ENCODE measurements at places on chromosomes 3 and 15.

DNA sequence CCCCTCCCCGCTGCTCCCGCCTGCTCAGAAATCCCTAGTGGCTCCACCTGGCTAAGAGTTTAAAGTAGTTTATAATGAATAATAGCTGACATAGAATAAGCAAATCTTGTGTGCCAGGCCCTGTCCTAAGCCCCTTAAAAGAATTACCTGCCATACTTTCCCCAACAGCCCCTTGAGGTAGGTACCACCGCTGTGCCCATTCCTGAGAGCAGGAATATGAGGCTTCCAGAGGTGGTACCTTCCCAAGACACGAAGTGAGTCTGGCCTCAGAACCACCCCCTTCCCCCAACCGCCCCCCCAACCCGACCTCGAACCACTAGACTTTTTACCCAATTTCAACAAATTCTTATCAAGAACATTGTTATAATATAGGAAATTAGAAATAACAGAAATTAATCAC lies 1.2 kb downstream of the ABHD6 start:
- no peak for DNase-seq

DNA sequence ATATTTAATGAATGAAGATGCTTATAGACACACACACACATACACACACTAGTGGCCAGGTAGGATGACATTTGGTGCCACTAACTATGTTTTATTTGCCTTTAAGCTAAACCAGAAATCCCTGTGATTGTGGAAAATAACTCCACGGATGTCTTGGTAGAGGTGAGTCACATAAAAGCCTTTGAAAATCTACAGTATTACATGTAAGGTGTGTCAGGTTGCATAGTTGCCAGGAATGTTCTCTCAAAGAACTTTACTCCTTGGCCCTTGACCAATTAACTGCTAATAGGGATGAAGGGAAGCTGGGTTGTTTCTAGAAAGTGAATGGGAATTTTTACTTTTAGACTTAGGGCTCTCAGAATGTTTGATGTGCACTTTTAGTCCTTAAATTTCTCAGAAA lies 9.9 kb downstream of the ZBED2 start:
- no peak for DNase-seq

- DNase-seq: no peak
These were observed 23.8 kb upstream of the GOLGA6C start for GRCh38 chr15:75234191-75234810.

GRCh38 chr15:92586383-92586942 lies 69.1 kb downstream of the FAM174B start:
- DNase-seq: no peak

GRCh38 chr3:102074946-102075345 lies 225.6 kb downstream of the NFKBIZ start:
- no peak for DNase-seq

- DNase-seq: no peak
These were observed 27.5 kb downstream of the GRAMD2A start for GRCh38 chr15:72169921-72170611.

DNA sequence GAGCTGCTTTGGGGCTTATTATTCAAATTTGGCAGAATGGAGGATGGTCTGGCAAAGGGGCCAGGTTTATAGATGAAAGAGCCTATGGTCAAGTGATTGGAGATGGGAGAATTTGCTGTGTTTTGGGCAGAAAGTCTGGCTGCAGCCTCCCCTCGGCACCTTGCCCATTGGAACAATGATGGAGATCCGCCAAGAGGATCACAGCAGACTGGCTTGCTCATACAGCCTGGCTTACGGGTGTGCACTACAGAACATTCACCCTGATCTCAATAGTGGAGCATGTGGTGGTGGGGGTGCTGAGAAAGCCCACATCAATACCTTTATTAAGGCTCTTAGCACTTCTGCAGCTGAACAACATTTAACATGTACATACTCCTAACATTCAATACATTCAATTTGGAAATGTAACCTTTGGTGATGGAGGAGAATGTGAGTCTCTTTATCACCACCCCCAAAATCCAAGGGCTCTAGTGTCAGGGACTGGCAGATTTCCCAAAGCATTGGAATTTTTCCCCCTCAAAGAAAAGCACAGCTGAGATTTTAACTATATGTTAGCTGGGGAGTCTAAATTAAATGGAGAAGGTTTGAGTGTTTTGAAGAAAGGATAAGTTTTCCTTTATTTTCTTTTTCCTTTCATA lies 118.4 kb upstream of the TMC3 start:
- peak; percentile 16 for DNase-seq

- no peak for DNase-seq
These were observed 43.9 kb downstream of the PTPN23 start for GRCh38 chr3:47424434-47425382.

DNA sequence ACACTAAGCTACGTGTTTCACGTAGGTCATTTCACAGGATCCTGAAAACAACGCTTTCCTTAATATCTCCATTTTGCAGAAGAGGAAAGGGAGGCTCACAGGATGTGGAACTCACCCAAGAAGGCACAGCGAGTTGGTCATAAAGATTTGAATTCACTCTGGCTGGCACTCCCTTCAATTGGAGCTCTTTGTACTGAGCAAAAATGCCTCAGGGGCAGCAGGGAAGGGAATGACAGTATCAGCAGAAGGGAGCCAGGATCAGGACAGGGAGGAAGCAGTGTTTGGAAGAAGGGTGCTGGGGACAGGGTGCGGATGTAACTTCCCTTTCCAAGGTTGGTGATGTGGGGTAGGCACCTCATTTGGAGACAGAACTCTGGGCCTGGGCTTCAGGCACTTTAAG lies 1.1 kb upstream of the ST6GAL1 start:
- DNase-seq: no peak

GRCh38 chr3:110750201-110750600 lies 321.4 kb upstream of the NECTIN3 start:
- DNase-seq: no peak

GRCh38 chr3:46670000-46670890 lies 23.2 kb downstream of the ALS2CL start:
- DNase-seq: no peak

- DNase-seq: no peak
These were observed 11.9 kb downstream of the GRM2 start for GRCh38 chr3:51718547-51719409.

GRCh38 chr15:38696790-38697495 lies 132.3 kb upstream of the RASGRP1 start:
- DNase-seq: no peak

GRCh38 chr3:183913580-183913920 lies 28.9 kb upstream of the PARL start:
- DNase-seq: no peak

GRCh38 chr15:52085299-52085698 lies 27.3 kb downstream of the BCL2L10 start:
- DNase-seq: no peak

DNA sequence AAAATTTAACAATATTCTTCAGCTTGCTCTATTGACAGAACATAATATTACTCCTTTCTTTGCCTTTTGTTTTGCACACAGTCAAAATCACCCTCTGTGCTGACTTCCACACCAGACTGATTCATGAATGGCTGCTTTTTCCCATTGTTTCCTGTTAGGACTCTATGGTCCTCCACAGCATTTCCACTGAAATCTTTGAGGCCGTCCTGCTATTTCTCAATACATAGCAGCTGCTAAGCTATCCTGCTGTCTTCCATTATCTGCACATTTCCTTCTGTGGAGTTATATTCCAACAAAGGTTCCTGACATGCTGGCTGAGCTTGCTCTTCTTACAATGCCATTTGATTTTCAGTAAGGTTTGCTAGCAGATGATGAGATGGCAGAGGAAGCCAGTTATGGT lies 153.3 kb downstream of the EPHA3 start:
- no peak for DNase-seq

- DNase-seq: no peak
These were observed 3.9 kb upstream of the SRGAP3 start for GRCh38 chr3:9253327-9253726.

GRCh38 chr15:51313074-51313393 lies 25.4 kb downstream of the CYP19A1 start:
- no peak for DNase-seq

GRCh38 chr3:23644676-23645075 lies 161.1 kb upstream of the UBE2E1 start:
- no peak for DNase-seq

- peak; percentile 26 for DNase-seq
These were observed 7.0 kb upstream of the CD276 start for GRCh38 chr15:73677146-73677607.

DNA sequence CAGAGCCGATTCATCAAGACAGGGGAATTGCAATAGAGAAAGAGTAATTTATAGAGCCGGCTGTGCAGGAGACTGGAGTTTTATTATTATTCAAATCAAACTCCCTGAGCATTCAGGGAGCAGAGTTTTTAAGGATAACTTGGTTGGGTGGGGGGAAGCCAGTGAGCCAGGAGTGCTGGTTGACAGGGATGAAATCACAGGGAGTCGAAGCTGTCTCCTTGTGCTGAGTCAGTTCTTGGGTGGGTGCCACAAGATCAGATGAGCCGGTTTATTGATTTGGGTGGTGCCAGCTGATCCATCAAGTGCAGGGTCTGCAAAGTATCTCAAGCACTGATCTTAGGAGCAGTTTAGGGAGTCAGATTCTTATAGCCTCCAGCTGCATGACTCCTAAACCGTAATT lies 95.4 kb upstream of the CCDC80 start:
- no peak for DNase-seq

- DNase-seq: no peak
These were observed 307.1 kb downstream of the TLE3 start for GRCh38 chr15:69790632-69791031.

GRCh38 chr3:55571216-55571813 lies 84.2 kb upstream of the WNT5A start:
- DNase-seq: no peak

- no peak for DNase-seq
These were observed 24.9 kb downstream of the ZMAT3 start for GRCh38 chr3:179046497-179047353.

GRCh38 chr3:99111235-99111634 lies 209.7 kb upstream of the DCBLD2 start:
- DNase-seq: no peak

- no peak for DNase-seq
These were observed 288.6 kb downstream of the FOXP1 start for GRCh38 chr3:71294919-71295318.

DNA sequence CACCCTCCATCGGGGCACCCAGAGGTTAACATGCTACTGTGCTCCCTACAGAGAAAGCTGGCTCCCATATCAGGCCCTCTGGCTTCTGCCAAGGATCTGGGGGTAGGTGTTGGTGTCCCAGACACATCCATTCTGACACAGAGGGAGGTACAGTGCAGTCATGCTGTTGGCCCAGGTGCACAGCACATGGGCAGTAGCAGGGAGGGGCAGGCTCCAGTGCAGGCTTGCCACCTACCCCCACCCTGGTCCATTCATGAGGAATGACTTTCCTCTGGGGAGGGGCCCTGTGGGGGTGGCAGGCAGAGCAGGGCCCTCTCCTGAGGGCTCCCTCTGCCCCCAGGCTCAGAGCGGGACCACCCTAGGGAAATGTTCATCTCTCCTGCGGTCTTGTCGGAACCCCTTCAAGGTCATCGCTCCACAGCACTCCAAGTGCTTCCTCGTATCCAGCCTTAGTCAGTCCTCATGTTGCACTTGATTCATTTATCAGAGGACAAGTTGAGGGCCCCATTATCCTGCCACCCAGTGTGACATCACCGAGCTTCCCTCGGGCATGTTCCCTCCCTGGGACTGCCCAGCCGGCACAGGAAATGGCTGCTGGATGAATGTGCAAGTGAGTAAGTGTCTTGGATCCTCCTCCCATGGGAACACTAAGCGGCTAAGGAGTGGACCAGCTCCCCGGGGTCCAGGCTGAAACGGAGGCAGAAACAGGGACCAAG lies 10.0 kb downstream of the DUSP7 start:
- DNase-seq: no peak

DNA sequence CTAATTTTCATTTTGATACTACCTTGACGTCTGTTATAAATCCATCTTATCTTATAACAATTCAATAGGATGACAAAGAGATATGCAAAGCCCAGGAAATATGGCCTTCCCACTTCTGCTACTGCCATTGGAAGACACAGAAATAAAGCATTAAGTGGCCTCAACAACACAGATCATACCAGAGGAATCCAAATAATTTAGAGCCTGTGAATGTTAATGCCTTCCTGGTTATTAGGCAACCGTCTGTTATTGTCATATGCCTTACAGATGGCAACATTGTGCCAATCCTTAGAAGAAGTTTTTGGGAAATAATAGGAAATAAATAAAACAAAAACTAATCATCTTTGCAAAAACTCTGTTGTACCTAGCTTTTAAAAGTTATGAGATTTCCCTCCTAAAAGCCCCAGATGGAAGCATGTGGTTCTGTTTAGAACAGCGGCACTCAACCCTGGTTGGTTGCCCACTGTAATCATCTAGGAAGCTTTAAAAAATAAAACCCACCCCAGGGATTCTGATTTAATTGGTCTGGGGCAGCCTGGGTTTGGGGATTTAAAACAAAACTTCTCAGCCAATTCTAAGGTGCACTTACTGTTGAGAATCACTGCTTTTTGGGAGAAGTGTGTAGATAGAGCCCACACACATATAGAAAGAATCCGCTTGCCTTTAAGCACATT lies 704.8 kb upstream of the CFAP20DC start:
- DNase-seq: no peak

DNA sequence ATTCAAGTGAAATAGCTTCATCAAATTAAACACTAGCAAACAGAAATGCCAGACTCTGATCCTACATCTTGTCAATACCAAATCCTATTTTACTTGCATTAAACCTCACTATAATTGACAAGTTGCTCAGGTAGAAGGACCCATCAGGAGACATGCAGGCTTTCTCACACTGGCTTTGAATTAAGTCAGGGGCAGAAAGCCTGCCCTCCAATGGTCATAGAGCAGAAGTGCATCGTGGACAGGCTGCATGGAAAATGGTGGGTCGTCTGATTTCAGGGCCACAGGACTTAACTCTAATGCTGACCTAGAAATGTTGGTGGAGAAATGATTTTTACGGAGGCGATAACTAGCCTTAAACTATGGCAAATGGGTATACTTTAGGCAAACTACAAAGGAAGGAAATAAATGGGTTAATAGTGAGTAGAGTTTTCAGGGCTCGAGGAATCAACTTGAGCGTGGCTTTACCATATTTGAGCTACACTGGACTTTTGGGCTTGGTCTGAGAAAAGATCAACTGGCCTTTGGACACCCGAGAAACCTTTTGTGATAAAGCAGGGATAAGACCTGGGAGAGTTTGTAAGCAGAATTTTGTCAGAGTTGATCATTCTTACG lies 283.9 kb downstream of the GRM7 start:
- no peak for DNase-seq

- no peak for DNase-seq
These were observed 3.7 kb downstream of the WNT5A start for GRCh38 chr3:55483196-55484095.

GRCh38 chr3:143885780-143886427 lies 37.6 kb upstream of the SLC9A9 start:
- peak; percentile 29 for DNase-seq

GRCh38 chr15:63019511-63020109 lies 22.9 kb upstream of the TPM1 start:
- no peak for DNase-seq
